Inflammatory macrophage treated with lipopolysaccharide for 1 hour (primary cell): ENCODE measurements at places on chromosomes 16 and 17.

DNA sequence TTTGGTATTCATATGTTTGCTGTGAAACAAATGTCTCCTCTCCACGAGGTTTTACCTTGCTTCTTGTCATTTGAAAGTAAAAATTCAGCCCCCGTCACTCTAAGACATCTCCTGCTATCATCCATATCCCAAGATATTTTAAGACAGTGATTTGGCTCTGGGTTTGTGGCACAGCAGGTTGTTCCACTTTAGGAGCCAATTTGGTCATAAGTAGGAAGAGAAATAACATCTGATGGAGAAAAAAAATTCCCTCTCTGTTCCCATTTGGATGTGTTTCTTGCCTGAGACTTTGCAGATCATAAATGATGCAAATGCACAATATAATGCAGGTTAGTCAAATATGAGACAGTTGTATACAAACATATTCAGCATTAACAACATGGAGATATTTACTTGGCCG is 309.5 kb downstream of the CDH8 start:
- no peak for DNase-seq

DNA sequence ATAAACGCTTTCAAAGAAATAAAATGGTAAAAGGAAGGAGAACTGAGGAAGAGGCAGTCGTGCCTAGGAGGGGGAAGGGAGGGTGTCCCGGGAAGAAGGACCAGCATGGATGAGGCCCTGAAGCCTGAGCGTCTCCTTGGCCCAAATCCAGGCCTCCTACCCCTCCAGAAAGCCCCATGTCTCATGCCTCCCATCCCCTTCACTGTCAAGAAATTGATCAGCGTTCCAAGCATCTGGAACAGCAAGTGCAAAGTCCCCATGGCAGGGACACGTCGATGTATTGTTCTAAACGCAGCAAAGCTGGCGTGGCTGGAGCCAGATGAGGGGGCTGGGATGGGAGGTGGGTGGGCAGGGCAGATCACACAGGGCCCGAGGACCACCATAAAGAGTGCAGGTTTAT is 22.6 kb downstream of the SEC14L5 start:
- DNase-seq: no peak

GRCh38 chr16:88298181-88298832 is 84.5 kb upstream of the ZNF469 start:
- no peak for DNase-seq

GRCh38 chr16:84220851-84221250 is 19.0 kb downstream of the KCNG4 start:
- no peak for DNase-seq

- no peak for DNase-seq
Observed at GRCh38 chr17:76948726-76949342, 80.6 kb downstream of the MGAT5B start.

DNA sequence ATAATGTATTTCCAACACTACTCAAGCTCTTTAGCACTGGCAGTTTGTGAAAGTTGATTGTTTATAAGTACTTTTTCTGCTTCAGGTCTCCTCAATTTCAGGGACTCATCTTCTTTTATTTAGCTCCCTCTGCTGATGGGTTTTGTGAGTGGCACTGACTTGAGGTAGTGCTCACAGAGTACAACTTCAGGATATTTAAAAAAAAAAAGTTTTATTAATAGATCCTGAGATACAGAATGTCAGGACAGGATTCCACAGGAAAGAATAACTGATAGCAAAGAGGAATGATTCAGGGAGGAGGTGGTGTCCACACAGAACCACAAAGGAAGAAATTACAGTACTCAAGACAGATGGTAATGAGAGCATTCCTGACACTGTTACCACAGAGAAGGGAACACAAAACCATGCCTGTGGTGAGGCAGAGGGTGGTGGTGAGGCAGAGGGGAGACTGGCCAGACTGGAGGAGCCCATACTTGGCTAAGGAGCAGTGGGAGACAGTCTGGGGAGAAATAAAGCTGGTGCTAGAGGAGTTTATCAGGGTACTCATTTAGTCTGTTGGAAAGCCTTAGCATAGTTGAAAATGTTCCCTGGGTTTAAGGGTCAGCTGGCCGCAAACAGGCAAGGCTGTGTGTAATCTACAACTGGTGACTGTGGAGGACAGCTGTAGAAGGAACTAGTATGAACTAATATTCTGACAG is 63.7 kb downstream of the SPAG9 start:
- DNase-seq: no peak
